ENCODE measurements at places on chromosomes 2 and 18. TPM values are rescaled to one million over a fixed set of nuclear protein-coding genes. Genes with fewer than 3 reads are reported as not detected.

DHRS9 gene
- total RNA-seq: 0.40 TPM

PLEKHH2 gene
- total RNA-seq: 0.20 TPM

ASTL gene
- not detected for total RNA-seq

SPR gene
- total RNA-seq: 42.0 TPM

ANKRD30BL gene
- not detected for total RNA-seq

SLC4A5 gene
- 0.04 TPM for total RNA-seq

LIPG gene
- total RNA-seq: 57.5 TPM

MROH2A gene
- not detected for total RNA-seq

SEPTIN10 gene
- total RNA-seq: 104 TPM

PER2 gene
- 2.4 TPM for total RNA-seq

GPATCH11 gene
- total RNA-seq: 7.3 TPM

AQP12B gene
- total RNA-seq: not detected

NT5C1B gene
- total RNA-seq: not detected

GRCh38 chr18:58158008-58158407 lies 114.0 kb downstream of the NEDD4L start:
- DNase-seq: no peak

DNA sequence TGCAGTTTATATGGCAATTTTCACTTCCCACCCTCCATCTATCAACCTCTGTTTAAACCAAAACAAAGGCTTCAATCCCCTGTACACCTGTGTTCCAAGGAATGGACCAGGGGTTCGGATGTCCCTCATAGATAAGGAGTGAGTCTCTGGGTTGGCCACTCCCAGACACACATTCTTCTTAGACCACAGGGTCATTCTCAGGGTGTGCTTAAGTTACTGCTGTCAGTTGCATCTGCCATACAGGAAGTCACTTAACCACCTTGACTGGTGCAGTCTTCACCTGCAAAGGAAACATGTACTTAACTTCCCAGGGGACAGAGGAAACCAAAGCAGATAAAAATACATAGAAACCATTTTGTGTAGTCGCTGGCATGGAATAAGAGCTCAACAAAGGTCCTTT lies 151.0 kb upstream of the NDUFV2 start:
- no peak for DNase-seq

DNA sequence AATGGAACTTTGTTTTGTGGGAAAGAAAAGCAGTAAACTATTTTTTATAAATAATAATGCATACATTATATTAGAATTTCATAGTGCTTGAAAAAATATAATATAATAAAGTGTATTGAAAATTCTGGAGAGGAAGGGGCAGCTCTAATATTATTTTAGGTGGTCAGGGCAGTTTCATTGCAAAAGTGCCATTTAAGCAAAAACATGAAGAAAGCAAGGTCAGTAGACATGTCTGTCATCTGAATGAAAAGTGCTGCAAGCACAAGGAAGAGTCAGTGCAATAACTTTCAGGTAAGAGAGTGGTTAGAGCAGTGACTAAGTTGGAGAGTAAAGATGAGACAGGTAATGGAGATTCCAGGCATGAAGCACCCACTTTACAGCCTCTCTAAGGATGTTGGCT lies 435.6 kb upstream of the REG3G start:
- DNase-seq: no peak

- DNase-seq: no peak
Observed at GRCh38 chr2:17540093-17540812, at the start of gene VSNL1. Gene VSNL1 (plus strand): TSS chr2:17540696. CDS start chr2:17592075, 51,379 bp downstream.

GRCh38 chr2:70498054-70498453 lies 55.6 kb downstream of the TGFA start:
- no peak for DNase-seq

DNA sequence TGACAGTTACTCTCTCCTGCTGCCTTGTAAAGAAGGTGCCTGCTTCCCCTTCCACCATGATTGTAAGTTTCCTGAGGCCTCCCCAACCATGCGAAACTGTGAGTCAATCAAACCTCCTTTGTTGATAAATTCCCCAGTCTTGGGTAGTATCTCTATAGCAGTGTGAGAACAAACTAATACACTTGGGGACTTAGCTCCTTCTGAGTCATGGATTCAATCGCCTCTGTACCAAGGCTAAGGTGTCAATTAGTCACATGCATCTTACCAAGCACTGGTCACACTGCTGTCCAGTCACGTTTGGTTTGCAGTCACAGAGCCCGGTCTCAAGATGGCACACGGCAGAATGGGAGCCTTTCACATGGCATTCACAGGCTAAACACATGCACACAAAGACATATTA lies 100.6 kb downstream of the LAMA1 start:
- DNase-seq: no peak

- no peak for DNase-seq
Observed at GRCh38 chr2:108616751-108617161, 82.5 kb downstream of the LIMS1 start.

GRCh38 chr18:68103561-68103960 lies 587.0 kb upstream of the DSEL start:
- no peak for DNase-seq

DNA sequence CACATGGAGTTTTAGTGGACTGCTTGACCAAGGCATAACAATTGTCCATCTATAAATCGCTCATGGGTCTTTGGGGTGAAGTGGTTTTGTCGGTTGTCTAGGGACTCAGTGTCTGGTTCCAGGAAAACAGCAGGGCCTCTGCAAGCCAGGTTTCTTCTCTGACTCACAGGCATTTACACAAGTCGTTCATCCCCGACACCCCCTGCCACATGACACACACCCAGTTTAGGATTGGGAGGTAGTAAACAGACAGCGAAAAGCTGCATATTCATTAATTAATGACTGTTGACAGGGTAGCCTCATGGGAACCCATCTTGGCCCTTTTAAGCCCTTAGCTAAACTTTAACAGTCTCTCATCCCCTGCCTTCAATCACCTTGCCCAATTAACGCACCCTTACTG lies 194.8 kb upstream of the ACVR2A start:
- no peak for DNase-seq

- peak; percentile 30 for DNase-seq
Observed at GRCh38 chr2:73979686-73980085, 5.0 kb upstream of the TET3 start.

- DNase-seq: no peak
Observed at GRCh38 chr2:74233648-74234047, 35.2 kb downstream of the MTHFD2 start.

DNA sequence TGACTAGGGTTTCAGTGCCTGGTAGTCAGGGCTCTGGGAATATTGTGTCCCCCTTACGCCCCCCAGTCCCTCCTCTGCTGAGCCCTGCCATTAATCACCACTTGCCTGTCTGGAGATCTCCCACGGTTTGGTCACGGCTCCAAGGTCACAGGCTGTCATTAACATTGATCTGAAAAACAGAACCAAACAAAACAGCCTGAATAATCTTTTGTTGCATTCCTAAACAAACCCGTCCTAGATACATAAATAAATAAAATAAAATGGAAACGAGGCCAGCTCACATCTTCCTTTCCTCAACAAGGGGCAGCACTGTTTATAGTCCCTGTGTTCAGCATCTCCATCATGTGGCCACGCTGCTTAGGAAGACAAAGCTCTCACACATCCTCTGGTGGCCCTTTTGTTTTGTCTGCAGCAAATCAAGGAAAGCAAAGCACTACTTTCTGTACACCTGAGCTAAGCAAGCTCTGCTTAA lies 282.8 kb downstream of the AGPS start:
- DNase-seq: no peak

DNA sequence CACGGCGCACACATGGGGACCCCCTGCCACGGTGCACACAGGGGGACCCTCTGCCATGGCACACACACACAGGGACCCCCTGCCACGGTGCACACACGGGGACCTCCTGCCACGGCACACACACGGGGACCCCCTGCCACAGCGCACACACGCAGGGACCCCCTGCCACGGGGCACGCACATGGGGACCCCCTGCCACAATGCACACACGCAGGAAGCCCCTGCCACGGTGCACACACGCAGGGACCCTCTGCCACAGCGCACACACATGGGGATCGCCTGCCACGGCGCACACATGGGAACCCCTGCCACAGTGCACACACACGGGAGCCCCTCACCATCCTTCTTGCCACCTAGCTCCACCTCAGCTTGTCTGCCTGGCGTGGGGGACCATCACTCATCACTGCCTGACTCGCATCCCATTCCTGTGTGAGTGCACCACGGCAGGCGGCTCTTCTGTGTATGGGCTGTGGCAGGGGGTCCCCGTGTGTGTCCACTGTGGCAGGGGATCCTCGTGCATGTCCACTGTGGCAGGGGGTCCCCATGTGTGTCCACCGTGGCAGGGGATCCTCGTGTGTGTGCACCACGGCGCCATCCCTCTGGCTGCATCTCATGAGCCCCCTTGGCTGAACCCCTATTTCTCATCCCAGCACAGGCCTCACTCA lies 206.7 kb downstream of the EIPR1 start:
- DNase-seq: no peak

GRCh38 chr2:219506802-219507526 lies 7.3 kb upstream of the ASIC4 start:
- DNase-seq: no peak

- no peak for DNase-seq
Observed at GRCh38 chr18:32049393-32050171, 31.0 kb downstream of the RNF125 start.

DNA sequence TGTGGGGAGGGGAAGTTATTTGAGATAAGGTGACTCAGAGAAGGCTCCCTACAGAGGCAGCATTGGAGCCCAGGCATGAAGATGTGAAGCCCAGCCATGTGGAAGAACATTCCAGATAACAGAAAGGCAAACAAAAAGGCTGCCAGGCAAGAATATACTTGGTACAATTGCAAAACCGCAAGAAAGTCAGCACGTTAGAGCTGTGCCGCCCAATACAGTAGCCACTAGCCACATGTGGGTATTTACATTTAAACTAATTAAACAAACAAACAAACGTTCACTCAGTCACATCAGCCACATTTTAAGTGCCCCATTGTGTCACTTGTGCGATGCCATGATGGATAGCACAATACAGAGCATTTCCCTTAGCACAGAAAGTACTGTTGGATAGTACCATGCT lies 179.6 kb downstream of the SATB2 start:
- DNase-seq: no peak
